ENCODE measurements at places on chromosomes 11 and 22. TPM values are rescaled to one million over a fixed set of nuclear protein-coding genes. Genes with fewer than 3 reads are reported as not detected.

BBOX1 gene
- 0.50 TPM for total RNA-seq

CHRM4 gene
- 1.2 TPM for total RNA-seq

OR8D1 gene
- total RNA-seq = not detected

DMC1 gene
- 1.6 TPM for total RNA-seq

ALG8 gene
- total RNA-seq = 11.2 TPM

SCN2B gene
- total RNA-seq = 0.69 TPM

MPST gene
- 124 TPM for total RNA-seq

PAMR1 gene
- 4.0 TPM for total RNA-seq

- no peak overlapping the region for H3K4me3 ChIP-seq
- H3K27ac ChIP-seq = no peak overlapping the region
- no peaks in the 10 kb centered on the region for H3K4me1 ChIP-seq
- no peaks in the 10 kb centered on the region for H3K27me3 ChIP-seq
These were observed 204.8 kb downstream of the SWAP70 start for GRCh38 chr11:9868641-9869040.

DNA sequence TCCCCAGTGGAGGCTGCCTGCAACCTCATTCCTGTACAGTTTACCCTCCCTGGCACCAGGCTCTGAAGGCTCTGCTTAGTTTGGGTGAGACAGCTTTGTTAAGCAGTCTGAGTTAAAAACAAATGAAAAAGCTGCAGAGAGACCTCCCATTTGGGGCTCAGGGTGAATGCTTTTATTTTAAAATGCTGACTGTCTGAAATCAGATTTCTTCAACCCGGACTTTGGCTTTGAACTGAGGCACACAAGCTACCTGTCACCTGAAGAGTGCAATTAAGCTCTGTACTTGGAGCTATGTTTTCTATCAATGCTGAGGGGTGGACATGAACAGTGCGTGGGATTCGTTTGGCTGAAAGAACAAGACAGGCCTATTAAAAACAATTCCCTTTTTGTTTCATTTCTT is 217.5 kb upstream of the SORL1-AS1 start:
- H3K4me3 ChIP-seq = no peak overlapping the region
- no peaks in the 10 kb centered on the region for H3K36me3 ChIP-seq
- H3K4me1 ChIP-seq = peaks cover 48% of the 10 kb centered on the region
- peak; percentile 86 for DNase-seq
- peak overlapping the region; percentile 85 for H3K27ac ChIP-seq
- no peaks in the 10 kb centered on the region for H3K27me3 ChIP-seq

DNA sequence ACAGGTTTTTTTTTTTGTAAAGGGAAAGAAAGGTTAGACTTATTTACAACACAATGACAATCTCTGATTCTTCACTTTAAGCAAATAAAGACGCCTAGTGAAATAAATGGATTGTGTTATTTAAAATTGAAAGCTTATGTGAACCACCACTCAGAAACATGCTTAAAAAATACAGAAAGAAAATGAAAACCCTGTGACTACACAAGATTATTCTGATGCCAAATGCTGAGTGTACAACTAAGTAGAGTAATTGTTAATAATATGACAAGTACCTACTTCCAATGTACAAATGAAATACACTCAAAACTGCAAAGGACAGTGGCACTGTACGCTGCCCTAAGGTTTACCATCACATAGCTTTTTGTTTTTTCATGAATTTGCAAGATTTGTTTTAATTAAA is 1.0 kb downstream of the BLID start:
- H3K36me3 ChIP-seq = no peaks in the 10 kb centered on the region
- no peak for DNase-seq
- H3K4me1 ChIP-seq = peaks cover 24% of the 10 kb centered on the region
- H3K4me3 ChIP-seq = no peak overlapping the region

DNA sequence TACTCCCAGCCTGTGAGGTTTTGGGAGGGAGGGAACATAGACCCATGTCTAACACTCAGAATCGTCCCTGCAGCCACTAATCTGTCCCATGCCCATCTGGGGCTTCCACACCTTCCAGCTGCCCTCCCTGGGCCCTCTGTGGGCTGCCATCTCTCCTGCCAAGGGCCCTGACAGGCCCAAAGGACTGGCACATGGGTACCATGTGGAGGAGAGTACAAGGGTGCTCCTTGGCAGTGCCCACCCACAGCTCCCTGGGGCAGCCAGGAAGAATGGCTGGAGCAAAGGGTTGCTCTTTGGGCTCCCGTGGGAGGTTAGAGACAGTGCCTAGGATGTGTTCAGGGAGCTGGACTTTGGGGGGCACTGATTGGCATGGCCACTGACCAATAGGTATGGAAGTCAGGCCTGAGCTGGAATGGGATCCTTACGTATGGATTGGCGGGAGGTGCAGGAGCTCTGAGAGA is 56.8 kb downstream of the CD82 start:
- no peaks in the 10 kb centered on the region for H3K36me3 ChIP-seq
- peaks cover 40% of the 10 kb centered on the region for H3K4me1 ChIP-seq
- H3K4me3 ChIP-seq = no peak overlapping the region
- no peaks in the 10 kb centered on the region for H3K27me3 ChIP-seq
- DNase-seq = peak; percentile 74
- H3K27ac ChIP-seq = no peak overlapping the region

DNA sequence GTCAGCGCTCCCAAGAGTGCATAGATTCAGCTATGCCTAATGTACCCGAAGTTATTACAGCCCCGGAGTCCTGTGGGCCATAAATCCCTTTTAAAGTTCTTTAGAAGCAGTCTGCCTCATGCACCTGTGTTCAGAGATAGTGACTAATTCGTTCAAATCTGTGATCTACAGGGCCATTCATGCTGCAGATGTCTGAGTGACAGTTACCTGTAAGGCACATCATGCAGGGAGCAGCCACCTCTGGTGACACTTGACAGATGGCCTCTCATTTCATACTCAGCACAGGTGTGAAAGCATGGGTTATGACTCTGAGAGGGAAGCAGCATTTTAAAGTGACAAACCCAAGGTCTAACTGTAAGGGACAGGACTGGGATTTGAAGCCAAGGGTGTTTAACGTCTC is 2.4 kb upstream of the E2F8 start:
- H3K36me3 ChIP-seq = no peaks in the 10 kb centered on the region
- H3K4me1 ChIP-seq = peaks cover 21% of the 10 kb centered on the region
- peaks cover 66% of the 10 kb centered on the region for H3K27me3 ChIP-seq

- no peak overlapping the region for H3K4me3 ChIP-seq
- H3K36me3 ChIP-seq = no peaks in the 10 kb centered on the region
- peak; percentile 88 for DNase-seq
- H3K27me3 ChIP-seq = no peaks in the 10 kb centered on the region
- no peak overlapping the region for H3K27ac ChIP-seq
These were observed 15.7 kb upstream of the IL10RA start for GRCh38 chr11:117970400-117971024.

- H3K4me1 ChIP-seq = peaks cover 21% of the 10 kb centered on the region
- no peak overlapping the region for H3K4me3 ChIP-seq
- H3K27me3 ChIP-seq = no peaks in the 10 kb centered on the region
- DNase-seq = no peak
- H3K27ac ChIP-seq = no peak overlapping the region
- H3K36me3 ChIP-seq = no peaks in the 10 kb centered on the region
These were observed 2.8 kb downstream of the NUDT8 start for GRCh38 chr11:67626970-67627369.

DNA sequence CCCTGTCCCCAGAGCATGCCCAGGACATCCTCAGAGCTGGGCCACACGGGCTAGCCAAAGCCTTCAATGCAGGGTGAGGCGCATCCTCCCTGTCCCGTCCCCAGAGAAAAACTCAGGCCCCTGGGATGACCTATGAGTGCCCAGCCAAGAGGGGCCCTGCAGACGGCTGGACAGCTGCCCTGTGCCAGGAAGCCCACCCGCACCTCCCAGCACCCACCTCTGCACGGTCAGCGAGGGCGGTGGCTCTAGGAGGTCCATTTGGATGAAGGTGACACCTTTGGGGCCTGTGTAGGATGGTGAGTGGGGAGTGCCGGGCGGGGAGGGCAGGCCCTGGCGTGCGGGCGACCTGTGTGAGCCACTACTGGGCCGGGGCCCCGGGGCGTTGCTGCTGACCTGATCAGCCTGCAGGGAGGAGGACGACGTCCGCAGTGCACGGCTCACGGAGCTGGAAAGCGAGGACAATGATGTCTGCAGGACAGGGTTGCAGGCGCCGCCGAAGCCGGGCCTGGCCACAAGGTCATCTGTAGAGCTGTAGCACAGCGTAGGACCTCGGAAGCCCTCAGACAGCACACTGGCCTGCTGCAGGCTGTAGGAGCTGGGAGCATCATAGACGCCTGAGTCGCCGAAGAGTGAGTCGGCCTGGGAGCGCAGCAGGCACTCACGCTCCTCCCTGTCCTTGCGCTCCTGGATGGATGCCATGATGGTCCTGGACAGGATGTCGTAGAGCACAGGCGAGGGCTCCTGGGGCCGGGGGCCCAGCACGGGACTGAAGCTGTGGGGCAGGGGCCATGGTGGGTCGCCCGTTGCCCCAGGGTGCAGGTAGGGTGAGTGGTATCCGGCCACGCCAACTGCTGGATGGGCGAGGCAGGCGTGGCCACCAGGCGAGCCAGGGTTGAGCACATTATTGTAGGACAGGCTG is 180.5 kb downstream of the IGLL1 start:
- no peak for DNase-seq
- no peak overlapping the region for H3K4me3 ChIP-seq
- peaks cover 4% of the 10 kb centered on the region for H3K4me1 ChIP-seq
- no peak overlapping the region for H3K27ac ChIP-seq

- H3K4me3 ChIP-seq = no peak overlapping the region
- no peaks in the 10 kb centered on the region for H3K27me3 ChIP-seq
- H3K36me3 ChIP-seq = peaks cover 5% of the 10 kb centered on the region
These were observed 41.9 kb downstream of the ANO5 start for GRCh38 chr11:22234743-22235142.

DNA sequence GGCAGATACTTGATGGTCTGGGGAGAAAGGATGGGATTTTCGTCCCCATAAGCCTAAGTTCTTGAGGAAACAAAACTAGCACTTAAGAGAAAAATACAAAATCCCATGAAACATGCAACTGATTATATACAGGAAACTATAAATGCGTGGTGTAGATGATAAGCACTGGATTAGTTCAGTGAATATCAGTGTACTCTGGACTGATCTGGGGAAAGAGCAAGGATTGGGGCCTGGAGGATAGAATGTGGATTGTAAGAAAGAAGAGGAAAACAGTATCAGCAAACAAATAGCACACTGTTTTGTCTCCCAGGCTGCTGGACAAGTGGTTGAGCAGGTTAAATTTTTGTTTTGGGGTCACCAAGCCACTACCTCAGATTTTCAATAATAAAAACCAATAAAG is 49.8 kb downstream of the DCUN1D5 start:
- no peaks in the 10 kb centered on the region for H3K4me1 ChIP-seq
- no peak for DNase-seq
- H3K4me3 ChIP-seq = no peak overlapping the region
- H3K27me3 ChIP-seq = no peaks in the 10 kb centered on the region
- H3K36me3 ChIP-seq = no peaks in the 10 kb centered on the region

DNA sequence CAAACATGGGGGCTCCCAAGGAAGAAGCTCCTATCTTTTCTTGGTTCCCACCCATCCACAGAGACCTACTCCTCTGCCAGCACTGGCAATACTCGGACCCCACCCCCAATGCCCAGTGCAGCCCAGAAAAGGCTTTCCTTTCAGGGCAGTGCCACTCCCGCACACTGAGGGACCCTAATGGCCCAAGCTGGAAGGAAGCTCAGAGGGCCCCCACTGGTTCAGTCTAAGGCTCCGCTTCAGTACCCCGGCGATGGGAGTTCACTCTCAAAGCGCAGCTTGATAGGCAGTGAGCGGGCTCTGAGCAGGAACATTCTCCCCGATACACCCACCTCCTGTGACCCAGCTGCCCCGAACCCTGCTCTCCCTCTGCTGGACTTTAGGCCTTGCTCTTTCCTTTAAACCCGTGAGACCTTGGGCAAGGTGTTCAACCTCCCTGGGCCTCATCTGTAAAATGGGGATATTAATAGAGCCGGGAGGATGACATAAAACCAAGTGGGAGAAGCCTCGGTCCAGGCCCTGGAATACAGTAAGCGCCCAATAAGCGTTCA is 48.4 kb downstream of the CHRDL2 start:
- no peaks in the 10 kb centered on the region for H3K27me3 ChIP-seq
- H3K27ac ChIP-seq = peak overlapping the region; percentile 80

DNA sequence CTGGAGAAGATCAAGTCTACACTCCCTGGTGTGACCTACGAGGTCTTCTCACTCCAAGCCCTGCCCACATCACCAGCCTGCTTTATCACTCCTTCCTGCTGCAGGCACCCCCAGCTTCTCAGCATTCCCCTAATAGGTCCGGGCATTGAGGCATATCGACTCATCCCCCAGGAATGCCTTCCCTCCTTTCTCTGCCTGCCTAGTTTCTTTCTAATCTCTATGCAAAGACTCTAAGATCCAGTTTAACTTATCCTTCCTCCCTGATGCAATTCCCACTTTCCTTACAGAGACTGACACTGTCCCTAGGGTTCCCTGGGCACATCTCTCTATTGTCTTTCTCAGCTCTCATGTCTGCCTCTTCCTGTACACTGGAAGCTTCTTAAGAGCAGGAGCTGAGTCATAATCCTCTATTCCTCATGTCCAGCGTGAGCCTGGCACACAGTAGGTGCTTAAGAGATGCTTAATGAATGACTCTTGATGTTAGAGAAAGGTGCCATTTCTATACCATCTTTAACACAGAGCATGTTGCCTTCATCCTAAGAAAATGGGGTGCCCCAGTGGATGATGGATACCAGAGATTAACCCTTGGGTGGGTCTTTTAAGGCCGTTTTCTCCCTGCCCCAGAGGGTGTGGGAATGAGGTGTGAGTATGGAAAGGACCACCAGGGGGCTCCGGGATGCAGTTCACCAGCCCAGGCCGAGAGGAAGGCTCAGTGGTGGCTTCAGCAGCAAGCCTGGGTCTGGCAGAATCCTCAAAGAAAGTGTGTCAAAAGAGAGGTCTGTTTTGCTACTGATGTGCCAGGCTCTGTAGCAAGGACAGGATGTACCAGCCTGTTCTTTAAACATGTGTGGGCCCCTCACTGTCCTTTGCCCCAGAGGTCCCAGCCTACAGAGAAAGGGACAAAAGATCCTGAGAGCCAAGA is 34.7 kb downstream of the PARVA start:
- H3K27ac ChIP-seq = peak overlapping the region; percentile 98
- H3K4me3 ChIP-seq = no peak overlapping the region
- peak; percentile 92 for DNase-seq
- H3K36me3 ChIP-seq = no peaks in the 10 kb centered on the region
- H3K27me3 ChIP-seq = no peaks in the 10 kb centered on the region
- H3K4me1 ChIP-seq = peaks cover 99% of the 10 kb centered on the region

DNA sequence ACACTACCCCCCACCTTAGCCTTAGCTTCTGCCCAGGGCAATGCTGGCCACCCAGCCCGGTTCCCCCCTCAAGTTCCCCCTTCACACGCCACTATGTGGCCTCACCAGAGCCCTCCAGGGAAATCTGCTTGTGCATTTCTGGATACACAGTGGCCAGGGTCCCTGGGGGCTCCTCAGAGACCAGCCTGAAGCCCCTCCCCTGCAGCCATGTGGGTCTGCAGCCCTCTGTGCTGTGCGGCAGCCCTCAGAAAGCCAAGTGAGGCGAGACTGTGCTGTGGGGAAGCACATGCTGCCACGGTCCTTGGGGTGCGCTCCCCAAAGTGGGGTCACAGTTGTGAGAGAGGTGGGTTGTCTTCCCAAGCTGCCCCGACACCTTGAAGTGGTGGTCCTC is 2.1 kb upstream of the PLXNB2 start:
- no peaks in the 10 kb centered on the region for H3K27me3 ChIP-seq
- peak overlapping the region; percentile 87 for H3K27ac ChIP-seq
- H3K4me1 ChIP-seq = peaks cover 57% of the 10 kb centered on the region
- peaks cover 7% of the 10 kb centered on the region for H3K36me3 ChIP-seq
- H3K4me3 ChIP-seq = no peak overlapping the region

- no peaks in the 10 kb centered on the region for H3K27me3 ChIP-seq
- peaks cover 29% of the 10 kb centered on the region for H3K4me1 ChIP-seq
- peaks cover 62% of the 10 kb centered on the region for H3K36me3 ChIP-seq
- H3K27ac ChIP-seq = no peak overlapping the region
- no peak overlapping the region for H3K4me3 ChIP-seq
These were observed 4.1 kb downstream of the PLCB3 start for GRCh38 chr11:64255135-64256128.

Measured in esophagus muscularis mucosa (tissue), 4 donors.